Fibroblast of pulmonary artery (primary cell): ENCODE measurements at places on chromosomes 1 and 21.

- DNase-seq = no peak
Measured at GRCh38 chr21:42164818-42165217, 54.1 kb upstream of the ABCG1 start.

- peak; percentile 91 for DNase-seq
Measured at GRCh38 chr1:203536980-203537455, 43.1 kb downstream of the OPTC start.

GRCh38 chr1:2831596-2832212 is 30.2 kb upstream of the TTC34 start:
- DNase-seq = no peak

GRCh38 chr1:219782311-219782710 is 146.0 kb downstream of the SLC30A10 start:
- no peak for DNase-seq

GRCh38 chr1:9655836-9656235 is 4.3 kb downstream of the PIK3CD start:
- DNase-seq = no peak

GRCh38 chr21:45412909-45413611 is 8.1 kb downstream of the COL18A1 start:
- DNase-seq = no peak

DNA sequence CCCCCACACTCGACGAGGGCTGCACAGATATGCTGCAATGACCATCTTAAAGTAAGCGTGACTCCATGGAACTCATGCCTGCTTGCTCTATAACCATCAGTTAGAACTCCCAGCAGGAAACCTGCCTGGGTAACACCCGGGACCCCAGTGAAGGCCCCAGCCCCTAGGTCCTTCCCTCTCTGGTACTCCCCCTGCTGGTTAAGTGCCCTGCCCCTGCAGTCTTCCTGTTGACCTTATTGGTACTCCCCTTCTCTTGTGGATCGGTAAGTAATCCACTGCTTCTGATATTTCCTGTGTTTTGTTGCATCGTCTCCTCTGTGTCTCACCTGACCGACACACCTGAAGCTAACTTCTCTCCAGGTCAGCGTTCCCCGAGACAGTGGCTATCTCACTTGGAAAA is 104.8 kb upstream of the COG2 start:
- DNase-seq = no peak

DNA sequence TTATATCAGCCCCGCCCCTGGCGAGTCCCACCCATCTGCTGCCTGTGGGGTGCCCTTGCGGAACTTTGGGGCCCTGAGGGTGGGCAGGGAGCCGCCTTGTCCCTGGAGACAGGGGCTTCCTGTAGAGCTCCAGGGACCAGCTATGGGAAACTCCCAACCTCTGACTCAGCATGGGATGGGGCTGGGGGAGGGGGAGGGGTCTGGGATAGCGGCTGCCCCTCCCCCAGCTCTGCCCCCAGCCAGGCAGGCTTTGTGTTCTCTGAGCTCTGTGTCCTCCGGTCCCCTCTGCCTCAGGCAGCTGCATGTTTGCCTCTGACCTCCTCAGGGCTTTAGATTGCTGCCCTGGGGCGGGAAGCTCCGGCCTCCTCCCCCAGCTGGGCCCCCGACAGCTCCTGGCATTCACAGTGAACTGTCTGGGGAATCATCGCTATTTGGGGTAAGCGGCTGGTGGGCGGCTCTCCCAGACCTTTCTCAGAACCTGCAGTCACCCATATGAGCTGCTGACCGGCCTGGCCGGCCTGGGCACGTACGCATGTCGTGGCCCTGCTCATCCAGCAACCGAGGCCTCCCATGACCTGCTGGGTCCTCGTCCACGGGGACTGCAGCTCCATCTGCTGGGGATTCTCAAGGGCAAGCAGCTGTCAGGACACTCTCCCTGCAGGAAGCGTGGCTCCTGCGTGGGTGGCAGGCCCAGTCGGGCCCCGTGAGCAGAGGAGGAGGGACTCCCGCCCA is 17.1 kb downstream of the ARHGEF16 start:
- peak; percentile 64 for DNase-seq

DNA sequence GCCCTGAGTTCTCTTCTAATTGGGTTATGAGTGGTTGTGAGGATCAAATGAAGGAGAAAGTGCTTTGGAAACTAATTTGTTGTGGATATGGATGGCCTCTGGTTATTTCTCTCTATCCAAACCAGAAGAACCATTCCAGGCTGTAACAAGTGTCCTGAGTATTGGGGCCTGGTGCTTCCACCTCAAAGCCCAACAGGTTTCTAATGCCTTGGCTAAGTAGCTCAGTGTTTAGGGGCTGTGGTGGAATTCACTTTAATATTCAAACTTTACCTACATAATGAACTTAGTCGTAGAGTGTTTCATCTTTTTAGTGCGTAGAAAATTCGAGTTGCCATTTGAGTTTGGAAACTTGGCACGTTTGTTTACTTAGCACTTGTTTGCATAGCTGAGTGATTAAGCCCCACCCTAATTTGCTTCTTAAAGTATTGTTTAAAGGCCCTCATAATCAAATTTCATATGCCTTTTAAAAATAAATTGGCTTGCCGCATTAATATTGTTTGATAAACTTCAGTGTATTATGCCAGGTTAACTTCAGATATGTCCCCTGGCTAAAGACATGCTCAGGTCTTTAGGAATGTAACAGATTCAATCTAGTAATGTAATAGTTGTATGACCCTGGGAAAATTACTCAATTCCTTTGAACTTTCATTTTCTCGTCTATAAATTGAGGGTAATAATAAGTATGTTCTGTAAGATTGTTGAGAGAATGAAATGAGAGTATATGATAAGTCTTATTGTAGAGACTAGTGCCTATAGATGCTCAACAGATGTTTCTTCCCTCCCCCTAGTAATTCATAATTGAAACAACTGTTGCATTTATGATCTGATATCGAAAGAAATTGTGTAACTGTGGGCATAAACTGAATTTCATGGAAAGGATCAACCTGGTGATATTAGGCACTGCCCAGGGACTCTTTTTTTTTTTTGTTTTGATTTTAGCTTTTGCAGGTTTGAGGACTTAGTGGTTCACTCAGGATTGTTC is 1.6 kb downstream of the AGO4 start:
- DNase-seq = no peak

- peak; percentile 80 for DNase-seq
Measured at GRCh38 chr1:234978397-234979295, 150.0 kb downstream of the TOMM20 start.

DNA sequence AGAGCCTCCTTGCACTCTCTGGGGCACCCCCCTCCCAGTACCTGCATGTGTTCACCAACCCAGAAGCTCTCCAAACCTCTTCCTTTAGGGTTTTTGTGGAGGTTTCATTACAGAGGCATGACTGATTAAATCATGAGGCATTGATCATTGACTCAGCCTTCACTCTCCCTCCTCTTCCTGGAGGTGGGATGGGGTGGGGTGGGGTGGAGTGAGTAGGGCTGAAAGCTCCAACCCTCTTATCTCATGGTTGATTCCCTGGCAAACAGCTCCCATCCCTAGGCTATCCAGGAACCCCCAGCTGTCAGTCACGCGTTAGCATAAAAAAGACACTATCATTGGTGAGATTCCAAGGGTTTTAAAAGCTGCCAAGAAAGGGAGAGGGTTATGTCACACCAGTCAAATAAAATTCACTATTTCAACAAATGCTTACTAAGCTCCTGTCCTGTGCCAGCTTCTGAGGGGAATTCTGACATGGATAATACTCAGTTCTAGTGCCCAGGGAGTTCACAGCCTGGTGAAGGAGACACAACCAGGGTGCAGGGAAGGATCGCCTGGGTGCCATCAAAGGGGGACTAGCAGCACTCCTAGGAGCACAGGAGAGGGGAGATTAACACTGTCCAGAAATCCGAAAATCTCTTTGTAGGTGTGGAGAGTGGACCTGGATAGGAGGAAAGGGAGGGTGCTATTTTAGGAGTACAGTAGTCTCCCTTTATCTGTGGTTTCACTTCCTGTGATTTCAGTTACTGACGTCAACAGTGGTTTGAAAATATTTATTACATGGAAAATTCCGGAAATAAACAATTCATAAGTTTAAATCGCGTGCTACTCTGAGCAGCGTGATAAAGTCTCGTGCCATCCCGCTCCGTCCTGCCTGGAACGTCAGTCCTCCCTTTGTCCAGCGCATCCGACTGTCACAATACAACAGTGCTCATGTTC is 6.8 kb upstream of the IL24 start:
- peak; percentile 98 for DNase-seq
